Effector CD4-positive, alpha-beta T cell (primary cell): ENCODE measurements at places on chromosomes 11 and 22.

DNA sequence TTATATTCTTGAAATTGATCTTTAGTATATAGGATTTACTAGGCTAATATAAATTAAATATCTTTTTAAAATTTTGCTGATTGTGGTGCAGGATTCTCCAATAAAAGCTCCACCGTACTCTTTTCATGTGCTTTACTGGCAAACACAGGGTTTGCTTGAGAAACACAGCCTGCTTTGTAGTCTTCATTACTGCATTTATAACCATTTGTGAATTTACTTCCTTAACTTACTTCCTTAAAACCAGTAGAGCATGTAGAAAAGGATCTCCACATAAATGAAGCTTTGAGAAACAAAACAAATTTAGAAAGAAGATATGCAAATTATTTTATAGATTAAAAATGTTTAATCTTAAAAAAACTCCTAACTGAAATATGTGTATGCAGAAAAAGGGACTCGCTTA lies 28.8 kb downstream of the SWAP70 start:
- DNase-seq: no peak

GRCh38 chr22:30089655-30089974 lies 9.4 kb downstream of the HORMAD2 start:
- DNase-seq: no peak

- no peak for DNase-seq
These were observed 40.6 kb upstream of the GNB1L start for GRCh38 chr22:19895160-19895849.

DNA sequence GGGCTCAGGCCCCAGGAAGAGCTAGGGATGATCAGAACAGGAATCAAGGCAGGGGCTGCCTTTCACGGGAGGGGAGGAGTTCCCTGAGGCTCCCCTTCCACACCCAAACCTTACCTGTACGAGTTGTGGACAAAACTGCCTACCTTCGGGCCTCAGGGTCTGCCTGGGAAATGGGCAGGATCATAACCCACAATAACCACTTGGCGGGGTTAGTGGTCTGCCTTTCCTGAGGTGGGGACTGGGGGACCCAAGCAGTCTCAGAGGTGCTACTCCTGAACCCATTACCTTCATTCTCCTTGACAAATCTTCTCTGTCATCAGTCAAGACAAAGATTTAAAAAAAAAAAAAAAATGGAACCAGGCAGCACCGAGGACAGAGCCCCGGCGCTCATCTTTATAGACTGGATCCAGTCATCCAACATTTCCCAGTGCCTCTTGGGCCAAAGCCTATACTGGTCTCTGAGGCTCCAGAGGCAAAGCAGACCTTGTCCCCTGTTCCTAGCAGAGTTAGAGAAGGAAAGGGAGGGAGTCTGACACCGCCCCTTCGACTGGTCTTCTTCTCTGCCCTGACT lies 14.2 kb downstream of the P2RY6 start:
- no peak for DNase-seq

GRCh38 chr11:312092-312816 lies 1.6 kb upstream of the IFITM1 start:
- no peak for DNase-seq

GRCh38 chr11:94134651-94135512 lies 6.2 kb downstream of the PANX1 start:
- no peak for DNase-seq

GRCh38 chr11:69959461-69959860 lies 118.7 kb upstream of the ANO1 start:
- DNase-seq: no peak

- DNase-seq: peak; percentile 22
These were observed 42.2 kb downstream of the UBASH3B start for GRCh38 chr11:122697636-122698167.

GRCh38 chr22:35591714-35592417 lies 25.3 kb downstream of the MB start:
- DNase-seq: no peak

DNA sequence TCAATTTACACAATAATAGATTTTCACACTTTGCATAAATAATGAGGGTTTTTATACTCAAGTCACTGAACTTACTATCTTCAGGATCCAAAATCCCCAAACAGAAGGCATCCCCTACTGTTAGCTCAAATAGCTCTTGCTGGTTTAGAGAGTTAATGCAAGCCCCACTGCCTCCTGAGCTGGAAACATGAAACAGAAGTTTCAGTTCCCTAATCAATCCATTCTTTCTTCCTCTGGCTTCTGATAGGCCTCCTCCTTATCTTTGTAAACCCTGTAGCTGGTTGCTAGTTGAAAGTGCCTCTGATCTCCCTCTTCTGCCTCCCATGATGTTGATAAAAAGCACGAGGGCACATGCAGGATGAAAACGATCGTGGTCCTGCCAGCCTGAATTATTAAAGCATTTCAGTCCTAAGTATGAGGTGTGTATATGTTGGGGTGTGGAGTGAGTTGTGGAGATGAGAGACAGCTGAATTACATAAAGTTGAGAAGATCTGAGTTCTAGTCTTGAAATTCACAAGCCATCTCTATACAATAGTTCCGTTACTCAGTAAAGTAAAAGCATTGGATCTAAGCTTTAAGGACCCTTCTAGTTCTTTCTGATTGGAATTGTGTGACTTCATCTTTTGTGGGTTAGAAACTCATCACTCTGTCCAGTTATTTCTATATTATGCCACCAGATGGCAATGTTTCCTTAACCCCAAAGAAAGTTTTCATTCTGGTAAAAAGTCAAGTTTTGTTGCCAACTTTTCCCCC lies 35.0 kb upstream of the EHF start:
- DNase-seq: no peak

DNA sequence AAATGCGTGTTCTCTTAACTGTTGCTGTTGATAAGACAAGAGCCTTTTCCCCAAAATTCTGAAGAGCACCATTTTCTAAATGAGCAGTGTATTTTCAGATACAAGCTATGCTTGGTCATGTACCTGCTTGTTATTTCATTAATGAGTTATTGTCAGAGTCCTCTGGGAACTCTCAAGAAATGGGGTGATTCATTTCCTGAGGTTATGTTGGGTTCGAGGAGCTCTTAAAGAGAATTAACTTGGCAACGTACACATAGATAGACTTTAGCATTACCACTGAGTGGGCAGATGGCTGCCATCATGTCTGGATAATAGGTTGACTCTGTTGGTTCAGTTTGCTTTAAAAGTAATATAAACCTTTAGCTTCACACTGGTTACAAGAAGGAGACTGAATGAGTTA lies 87.9 kb upstream of the SORL1-AS1 start:
- DNase-seq: no peak

DNA sequence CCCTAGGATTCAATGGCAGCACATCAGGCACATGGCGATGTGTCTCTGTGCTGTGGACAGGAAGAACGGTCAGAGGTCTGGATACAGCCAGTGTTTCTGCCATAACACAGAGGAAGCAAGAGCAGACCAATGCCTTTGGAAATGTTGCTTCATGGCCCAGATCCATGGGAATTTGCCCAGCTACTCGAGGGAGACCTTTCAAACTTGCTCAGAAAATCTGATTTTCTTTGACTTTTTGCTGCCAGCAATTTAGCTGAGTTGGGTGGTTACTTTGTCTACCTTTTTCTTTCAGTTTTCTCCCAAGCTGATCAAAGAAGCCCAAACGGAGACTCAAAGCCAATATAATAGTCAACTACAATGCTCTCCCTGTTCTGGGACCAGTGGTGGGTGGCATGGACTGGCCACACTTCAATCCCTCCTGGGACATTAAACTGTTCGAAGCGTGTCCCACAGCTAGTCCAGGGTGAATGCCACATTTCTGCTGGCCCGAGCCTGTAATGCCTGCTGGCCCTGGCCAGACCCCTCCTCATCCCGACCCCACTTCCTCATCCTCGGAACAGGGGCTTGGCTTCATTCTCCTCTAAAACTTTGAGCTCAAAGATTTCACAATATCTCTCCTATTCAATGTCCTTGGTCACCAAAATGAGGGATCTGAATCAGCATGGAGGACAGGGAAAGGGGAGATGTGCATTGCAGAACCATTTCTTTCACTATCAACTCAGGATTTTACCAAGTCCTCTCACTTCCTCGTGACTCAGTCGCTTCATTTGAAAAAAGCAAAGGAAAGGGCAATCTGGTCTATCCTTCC lies 93.3 kb downstream of the ABTB2 start:
- no peak for DNase-seq

- no peak for DNase-seq
These were observed 90.6 kb downstream of the ATM start for GRCh38 chr11:108313444-108313843.
